Activated CD4-positive, alpha-beta T cell treated with anti-CD3 and anti-CD28 coated beads, Interleukin-2, amount 10 ng/mL, durations not matched to agents 7 days and 5 days (primary cell): ENCODE measurements at places on chromosomes 5 and 9.

GRCh38 chr5:177609076-177610059 lies 9.4 kb downstream of the B4GALT7 start:
- DNase-seq = no peak

- no peak for DNase-seq
These were observed 377.9 kb upstream of the PAPPA start for GRCh38 chr9:115775659-115776058.

GRCh38 chr9:75938946-75939345 lies 48.5 kb downstream of the PCSK5 start:
- no peak for DNase-seq

DNA sequence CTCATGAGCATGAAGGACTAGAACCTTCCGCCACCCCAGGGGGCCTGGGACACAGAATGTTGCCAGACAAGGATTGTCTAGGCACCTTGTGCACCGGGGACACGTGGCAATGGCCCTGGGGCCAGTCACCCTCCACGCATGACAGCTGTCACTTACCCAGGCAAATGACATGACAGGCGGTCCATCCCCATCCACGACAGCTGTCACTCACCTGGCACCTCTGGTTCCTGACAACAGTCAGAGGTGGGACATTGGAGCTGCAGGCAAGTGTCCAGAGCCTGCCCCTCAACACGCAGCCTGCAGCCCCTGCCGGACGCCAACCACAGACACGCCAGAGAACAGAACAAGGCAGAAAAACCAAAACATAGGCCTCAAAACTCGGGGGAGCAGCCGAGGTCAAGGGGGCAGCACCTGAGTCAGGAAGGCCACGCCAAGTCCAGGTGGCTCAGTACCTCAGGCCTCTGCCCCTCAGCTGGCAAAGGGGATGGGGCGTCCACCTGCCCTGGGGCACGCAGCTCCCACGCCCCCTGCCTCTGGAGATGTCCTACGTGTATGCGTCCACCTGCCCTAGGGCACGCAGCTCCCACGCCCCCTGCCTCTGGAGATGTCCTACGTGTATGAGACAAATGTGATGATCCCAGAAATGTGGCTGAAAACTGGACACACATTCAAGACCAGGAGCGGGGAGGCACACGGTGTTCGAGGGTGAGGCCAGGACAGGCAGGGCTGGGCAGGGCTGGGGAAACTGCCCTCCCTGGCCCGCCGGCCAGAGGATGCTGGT lies 14.5 kb downstream of the VAV2 start:
- DNase-seq = no peak

GRCh38 chr5:6644794-6645241 lies 11.6 kb downstream of the SRD5A1 start:
- no peak for DNase-seq
